ENCODE measurements at places on chromosomes 6 and 20. TPM values are rescaled to one million over a fixed set of nuclear protein-coding genes. Genes with fewer than 3 reads are reported as not detected.

Gene SMOC2
- total RNA-seq: 139 TPM

Gene SEMG1
- not detected for total RNA-seq

Gene BANF2
- total RNA-seq: not detected

Gene TINAG
- total RNA-seq: not detected

Gene CDSN
- total RNA-seq: not detected

Gene APOM
- total RNA-seq: 1.9 TPM

Measured in uterus (tissue), 4 donors.